ENCODE measurements at places on chromosomes 6 and 20.

GRCh38 chr20:10687895-10688294 lies 14.1 kb upstream of the JAG1 start:
- DNase-seq = no peak

- DNase-seq = peak; percentile 17
Observed at GRCh38 chr20:25632940-25633790, 9.4 kb upstream of the NANP start.

GRCh38 chr6:131552572-131552971 lies 20.5 kb upstream of the ARG1 start:
- DNase-seq = no peak

- DNase-seq = no peak
Observed at GRCh38 chr6:52389626-52390360, 27.8 kb downstream of the PAQR8 start.

- no peak for DNase-seq
Observed at GRCh38 chr6:44002593-44003344, 124.5 kb downstream of the MRPL14 start.

DNA sequence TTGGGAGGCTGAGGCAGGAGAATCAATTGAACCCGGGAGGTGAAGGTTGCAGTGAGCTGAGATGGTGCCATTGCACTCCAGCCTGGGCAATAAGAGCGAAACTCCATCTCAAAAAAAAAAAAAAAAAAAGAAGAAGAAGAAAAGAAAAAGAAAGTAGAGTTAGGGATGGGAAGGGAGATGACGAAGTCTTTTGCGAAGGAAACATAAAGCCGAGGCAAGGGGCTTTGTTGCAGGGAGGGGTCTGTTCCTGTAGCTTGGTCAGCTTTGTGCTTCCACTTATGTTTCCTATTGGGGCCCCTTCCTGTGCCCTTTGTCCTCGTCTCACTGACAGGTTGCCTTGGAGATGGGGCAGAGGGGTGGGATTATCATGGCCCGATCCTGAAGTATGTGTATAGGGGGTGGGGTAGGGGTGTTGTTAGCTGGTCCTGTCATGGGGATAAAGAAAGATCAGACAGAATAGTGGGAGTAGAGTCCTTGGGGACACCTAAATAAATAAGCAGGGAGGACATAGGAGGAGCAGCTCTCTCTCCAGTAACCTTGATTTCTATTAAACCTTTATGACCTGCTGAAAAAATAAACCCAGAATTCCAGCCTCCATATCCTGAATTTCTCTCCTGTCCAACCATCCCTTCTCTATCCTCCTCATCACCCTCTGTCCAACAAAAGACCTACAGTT lies 1.1 kb upstream of the CLIC1 start:
- no peak for DNase-seq

GRCh38 chr20:3238616-3239025 lies 369 bp downstream of the SLC4A11 start:
- DNase-seq = no peak

- no peak for DNase-seq
Observed at GRCh38 chr6:165729307-165729936, 66.4 kb upstream of the PDE10A start.

- no peak for DNase-seq
Observed at GRCh38 chr20:36818185-36818584, 44.6 kb upstream of the DSN1 start.

DNA sequence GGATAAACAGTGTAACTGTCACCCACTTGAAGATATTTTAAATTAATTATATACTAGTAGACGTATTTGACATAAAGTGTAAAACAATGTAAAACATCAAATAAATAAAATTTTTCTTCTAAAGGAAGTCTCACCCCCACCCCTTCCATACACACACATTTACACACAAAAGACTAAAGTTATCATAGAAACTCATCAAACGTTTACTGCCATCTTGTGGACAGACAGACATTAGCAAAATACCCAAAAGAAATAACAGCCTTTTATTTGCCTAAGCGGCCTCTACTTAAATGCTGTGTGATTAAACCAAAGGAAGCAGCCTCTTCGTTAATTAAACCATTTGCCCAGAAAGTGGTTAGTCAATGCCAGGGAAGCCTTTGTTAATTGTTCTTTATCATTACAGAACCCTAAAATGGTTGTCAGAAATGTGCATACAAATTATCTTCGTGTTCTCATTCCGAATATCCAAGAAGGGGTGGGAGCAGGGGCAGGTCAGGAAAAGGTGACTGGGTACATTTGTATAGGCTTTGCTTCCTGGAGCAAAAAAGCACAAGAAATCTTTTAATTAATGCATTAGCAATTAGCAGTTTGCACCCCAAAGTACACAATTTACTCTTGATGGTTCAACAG lies 176.2 kb upstream of the SASH1 start:
- DNase-seq = peak; percentile 33

DNA sequence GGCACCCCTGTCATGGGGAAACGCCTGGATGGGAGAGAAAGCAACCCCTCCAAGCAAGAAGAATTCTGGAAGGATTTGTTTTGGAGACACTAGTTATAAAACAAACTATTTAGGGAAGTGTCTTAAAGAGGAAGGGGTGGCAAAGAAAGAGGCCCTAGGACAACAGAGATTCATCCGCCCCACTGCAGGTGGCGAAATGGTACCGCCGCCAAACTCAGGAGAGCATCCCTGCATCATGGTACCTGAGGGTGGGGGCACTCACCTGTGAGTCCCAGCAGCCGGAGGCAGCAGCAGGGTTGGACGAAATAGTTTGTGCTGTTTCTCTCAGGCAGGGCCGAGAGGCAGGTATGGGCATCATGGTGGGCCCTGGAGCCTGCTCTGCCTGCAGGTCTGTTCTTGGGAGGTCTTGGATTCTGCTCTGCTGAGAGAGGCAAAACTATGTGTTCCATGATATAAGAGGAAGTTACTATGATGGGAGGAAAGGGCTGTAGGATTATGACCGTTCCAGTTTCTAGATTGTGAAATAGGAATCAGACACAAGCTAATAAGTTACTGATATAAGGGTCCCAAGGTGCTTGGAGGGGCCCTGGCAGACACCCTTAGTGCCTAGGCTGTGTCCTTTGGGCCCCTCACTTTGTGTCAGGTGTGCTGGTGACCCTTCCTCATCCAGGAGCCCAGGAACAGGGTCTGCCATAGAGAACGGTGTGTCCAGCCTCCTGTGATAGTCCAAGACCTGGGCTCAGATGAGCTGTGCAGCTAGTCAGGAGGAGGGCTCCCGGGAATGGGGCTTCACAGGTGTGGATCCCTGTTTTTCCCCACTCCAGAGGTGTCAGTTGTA lies 20.4 kb downstream of the SIRPD start:
- DNase-seq = no peak

DNA sequence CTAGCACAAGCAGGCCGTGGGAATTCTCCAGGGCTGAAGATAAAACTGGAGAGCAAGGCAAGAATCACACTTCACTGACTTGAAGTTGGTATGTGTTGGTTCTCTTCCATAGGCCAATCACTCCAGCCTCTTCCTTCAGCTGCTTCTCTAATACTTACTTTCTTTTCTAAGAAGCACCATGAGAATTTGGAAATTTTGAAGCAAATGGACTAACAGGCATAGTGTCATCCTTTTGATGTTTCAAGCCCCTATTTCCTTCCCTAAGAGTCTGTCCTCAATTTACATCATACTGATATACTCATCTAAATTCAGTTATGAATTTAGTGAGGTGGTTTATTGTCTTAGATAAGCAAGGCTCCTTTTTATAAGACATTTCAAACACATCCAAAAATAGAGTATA lies 24.0 kb downstream of the SLC26A8 start:
- no peak for DNase-seq

GRCh38 chr6:11989386-11989785 lies 22.7 kb upstream of the HIVEP1 start:
- no peak for DNase-seq

GRCh38 chr20:5395932-5396727 lies 79.4 kb upstream of the PROKR2 start:
- DNase-seq = no peak

DNA sequence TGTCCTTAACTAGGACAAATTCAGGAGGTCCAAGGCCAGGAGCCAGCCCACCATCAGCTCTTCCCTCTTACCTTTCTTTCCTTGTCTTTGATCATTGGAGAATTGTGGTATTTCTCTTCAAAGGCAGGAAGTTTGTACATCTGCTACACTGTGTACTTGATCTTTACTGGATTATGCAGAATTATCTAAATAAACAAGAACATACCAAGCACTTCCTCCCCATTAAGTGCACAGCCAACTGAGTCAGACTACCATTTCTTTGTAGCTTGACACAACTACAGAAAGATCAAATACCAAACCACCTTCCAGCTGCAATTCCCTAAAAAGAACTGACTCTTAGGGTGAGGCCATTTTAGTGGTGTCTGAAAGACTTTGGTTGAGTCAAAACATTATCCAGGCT lies 195.1 kb downstream of the HDGFL1 start:
- no peak for DNase-seq

DNA sequence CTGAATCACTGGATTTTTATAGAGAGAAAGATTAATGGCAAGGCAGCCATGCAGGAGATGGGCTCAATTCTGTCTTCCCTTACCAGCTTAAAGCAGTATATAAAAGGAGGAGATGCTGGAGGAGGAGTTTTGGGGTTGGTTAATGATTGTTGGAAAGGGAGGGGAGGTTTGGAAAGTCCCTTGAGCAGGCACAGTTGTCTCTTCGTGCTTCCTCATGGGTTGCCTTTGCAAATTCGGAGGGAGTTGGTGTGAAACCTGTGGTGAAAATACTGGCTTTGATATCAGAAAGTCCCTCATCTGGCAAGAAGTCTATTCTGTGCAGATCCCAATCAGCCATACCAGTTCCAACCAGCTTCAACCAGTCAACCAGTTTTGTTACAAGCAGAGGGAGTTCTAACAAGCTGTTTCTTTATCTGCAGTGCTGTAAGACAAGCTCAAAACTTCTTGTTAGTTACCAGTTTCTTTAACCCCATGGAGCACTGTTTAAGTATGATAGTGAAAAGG lies 107.0 kb downstream of the HIVEP1 start:
- DNase-seq = no peak

DNA sequence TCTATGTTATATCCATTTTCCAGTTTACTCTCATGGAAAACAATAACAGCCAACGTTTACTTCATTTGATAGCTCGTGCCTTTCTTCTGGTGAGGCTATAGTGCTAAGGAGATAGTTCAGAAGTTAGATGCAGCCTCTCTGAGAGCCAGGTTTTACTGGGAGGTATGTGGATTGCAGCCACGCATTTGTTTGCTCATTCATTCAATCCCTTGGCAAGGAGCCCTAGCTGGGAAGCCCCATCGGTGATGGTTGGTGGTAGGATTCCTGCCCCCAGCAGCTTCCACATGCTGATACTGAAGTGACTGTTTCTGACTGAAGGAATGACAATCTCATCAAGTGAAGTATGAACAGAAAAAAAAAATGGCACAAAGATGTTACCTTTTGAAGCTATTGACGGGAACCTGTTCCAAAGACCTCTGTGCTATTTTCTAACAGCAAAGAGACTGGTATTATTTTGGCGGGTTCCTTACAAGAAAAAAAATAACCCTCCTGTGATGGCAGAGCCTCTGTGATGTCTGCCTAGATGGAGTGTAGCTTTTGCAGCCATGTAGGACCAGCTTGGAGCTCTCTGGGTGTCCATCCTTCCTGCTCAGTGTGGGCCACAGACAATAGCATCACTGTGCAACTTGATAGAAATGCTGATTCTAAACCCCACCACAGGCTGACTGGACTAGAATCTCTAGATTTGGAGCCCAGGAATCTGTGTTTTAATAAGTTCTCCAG lies 30.6 kb downstream of the SNAP25 start:
- DNase-seq = no peak

DNA sequence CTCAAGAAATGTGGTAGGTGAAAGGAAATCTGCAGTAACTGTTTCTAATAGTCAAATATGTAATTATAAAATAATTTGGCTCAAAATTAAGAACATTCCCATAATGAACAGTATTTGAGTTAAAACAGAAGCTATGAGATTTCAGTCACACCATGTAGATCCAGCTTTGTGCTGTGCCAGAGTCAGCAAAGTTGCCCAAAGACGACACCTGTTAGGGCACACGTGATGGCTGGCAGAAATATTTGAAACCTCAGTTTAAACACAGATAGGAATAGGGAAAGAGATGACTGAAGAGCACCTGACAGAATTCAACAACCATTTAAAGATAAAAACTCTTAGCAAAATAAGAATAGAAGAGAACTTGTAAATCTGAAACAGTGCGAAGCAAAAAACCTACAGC lies 129.3 kb downstream of the CD83 start:
- DNase-seq = no peak

DNA sequence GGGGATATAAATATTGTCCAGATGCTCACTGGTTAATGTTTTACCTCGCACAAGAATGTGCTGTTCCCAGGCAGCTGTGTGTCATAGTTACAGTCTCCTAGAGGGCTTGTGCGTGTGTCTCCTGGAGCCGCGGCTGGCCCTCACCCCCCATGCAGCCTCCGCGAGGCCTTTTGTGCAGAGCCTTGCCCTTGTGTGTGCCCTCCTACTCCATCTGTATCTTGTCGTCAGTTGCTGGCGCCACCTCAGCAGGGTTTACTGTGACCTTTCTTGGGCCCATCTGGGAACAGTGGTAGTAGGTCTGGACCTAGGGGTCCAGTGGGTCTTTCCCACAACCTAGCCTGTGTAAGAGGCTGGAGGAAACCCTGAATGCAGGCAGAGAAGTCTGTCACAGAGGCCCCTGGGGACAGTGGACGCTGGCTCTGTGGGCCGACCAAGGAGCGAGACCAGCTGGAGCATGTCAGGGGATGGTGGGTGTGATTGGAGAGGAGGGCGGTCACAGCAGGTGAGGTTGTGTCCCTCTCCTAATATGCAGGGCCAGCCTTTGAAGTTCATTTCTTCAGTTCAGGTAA lies 35.2 kb downstream of the PPP1R14C start:
- DNase-seq = no peak

DNA sequence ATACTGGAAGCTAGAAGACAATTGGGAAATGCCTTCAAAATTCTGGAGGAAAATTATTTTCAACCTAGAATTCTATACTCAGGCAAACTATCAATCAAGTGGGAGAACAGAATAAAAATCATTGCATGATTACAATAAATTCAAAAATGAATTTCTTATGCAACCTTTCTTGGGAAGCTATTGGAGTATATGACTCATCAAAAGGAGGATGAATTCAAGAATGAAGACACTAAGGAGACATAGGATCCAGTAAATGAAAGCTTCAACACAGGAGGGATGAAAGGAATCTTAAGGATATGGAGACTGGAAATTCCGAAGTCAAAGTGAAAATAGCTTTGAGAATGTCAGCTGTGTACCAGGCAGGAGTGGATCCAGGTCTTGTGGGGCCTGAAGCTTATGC lies 12.6 kb upstream of the UBR2 start:
- DNase-seq = no peak

DNA sequence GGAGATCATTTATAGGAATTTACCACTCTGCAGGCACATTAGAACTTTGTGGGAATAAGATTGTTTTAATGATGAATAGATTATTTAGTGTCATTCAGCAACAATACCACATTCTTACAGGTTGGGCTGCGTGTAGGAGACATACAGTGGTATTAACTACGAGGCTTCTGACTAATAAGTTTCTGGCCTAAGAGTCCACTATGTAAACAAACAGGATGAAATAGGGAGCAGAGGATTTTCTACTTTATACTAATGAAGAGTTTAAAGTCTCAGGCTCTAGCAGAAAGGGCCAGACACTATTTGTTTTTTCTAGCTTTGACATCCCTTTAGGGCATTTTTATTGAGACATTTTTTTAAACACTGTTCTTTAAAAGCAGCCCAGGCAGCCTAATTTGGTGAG lies 75.6 kb downstream of the SLC24A3 start:
- DNase-seq = no peak

- DNase-seq = no peak
Observed at GRCh38 chr6:146814148-146814750, 215.5 kb downstream of the ADGB start.

GRCh38 chr20:41425180-41425884 lies 58.7 kb upstream of the EMILIN3 start:
- DNase-seq = no peak

GRCh38 chr6:82182756-82183155 lies 64.8 kb downstream of the IBTK start:
- no peak for DNase-seq

Measured in pulmonary artery endothelial cell (primary cell).